ENCODE measurements at places on chromosomes 4 and X.

GRCh38 chr4:84051089-84051488 lies 448.0 kb downstream of the NKX6-1 start:
- no peak for DNase-seq

DNA sequence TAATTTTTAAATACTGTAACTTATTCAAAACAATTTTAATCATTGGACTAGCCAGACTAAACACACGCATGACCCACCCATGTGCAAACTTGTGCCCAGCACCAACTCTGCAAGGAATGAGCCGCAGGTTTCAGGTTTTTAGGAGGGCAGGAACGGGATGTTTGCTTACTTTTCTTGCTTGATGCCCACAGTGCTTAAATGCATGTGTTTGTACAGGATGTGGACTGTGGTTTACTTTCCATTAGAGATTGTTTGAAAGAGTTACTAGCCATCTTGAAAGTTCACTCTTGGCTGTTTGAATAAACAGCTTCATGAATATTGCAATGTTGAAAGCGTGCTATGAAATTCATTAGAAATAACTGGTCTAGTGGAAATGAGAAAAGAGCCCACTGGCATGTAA lies 83.3 kb downstream of the STK32B start:
- no peak for DNase-seq

- no peak for DNase-seq
Observed at GRCh38 chrX:75748431-75748830, 36.6 kb downstream of the MAGEE2 start.

DNA sequence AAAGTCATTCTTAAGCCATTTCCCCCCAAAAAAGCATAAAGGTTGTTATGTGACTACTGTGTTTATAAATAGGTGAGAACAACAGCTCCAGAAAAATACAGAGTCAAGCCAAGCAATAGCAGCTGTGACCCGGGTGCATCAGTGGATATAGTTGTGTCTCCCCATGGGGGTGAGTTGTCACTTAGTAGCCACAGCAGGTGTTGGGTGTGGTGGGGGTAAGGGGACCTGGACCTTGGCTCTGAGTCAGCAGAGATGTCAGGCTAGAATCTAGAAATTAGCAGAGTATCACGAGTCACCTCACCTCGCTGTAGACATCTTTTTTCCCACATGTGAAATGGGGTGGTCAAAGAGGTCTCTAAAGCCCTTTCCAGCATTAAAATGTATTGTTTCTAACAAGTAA lies 42.4 kb downstream of the MOSPD2 start:
- no peak for DNase-seq

GRCh38 chrX:28997706-28998463 lies 410.6 kb downstream of the IL1RAPL1 start:
- no peak for DNase-seq

- no peak for DNase-seq
Observed at GRCh38 chr4:129094347-129094746, 1.0 kb upstream of the SCLT1 start.
